Activated CD8-positive, alpha-beta T cell treated with anti-CD3 and anti-CD28 coated beads, Interleukin-2, amount 10 ng/mL, durations not matched to agents 7 days and 5 days (primary cell): ENCODE measurements at places on chromosomes 1 and 21.
A peak's percentile ranks its signal among the peaks of the same experiment; 100 is the strongest.

DNA sequence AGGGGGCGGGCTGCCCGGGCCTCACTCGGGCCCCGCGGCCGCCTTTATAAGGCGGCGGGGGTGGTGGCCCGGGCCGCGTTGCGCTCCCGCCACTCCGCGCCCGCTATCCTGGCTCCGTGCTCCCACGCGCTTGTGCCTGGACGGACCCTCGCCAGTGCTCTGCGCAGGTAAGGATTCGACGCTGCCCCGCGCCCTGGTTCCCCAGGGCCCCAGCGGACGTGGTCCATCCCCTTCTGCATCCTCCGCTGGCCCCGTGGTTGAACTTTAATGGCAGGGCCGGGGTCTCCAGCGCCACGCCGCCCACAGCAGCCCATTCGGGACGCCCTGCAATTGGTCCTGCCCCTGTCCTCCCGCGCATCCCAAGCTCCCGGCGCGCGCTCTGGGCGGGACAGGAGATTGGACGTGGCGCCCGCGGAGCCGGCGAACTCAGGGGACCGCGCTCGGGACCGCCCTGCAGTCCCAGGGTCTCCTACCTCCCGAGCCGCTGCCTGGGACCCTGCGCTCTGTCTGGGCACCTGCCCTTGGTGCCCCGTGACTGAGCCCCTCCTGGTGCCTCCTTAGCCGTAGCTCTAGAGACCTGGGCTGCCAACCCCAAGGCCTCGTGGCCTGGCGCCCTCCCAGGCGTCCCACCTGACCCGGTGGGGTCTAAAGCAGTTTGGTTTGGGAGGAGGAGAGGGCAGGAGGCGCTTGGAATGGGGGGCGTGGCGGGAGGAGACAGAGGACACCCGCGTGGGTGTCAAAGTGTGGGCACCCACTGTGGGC, at the start of gene ALPL:
Gene ALPL, plus strand, starts transcription at position 73 of the 762 bp plus-strand sequence. CDS start 44,659 bp downstream, outside the sequence.
- no peak for DNase-seq

GRCh38 chr1:183191833-183192232, 5.8 kb downstream of the LAMC2 start:
- DNase-seq: no peak

GRCh38 chr1:206734499-206735142, 36.0 kb upstream of the IL19 start:
- DNase-seq: peak; percentile 74

DNA sequence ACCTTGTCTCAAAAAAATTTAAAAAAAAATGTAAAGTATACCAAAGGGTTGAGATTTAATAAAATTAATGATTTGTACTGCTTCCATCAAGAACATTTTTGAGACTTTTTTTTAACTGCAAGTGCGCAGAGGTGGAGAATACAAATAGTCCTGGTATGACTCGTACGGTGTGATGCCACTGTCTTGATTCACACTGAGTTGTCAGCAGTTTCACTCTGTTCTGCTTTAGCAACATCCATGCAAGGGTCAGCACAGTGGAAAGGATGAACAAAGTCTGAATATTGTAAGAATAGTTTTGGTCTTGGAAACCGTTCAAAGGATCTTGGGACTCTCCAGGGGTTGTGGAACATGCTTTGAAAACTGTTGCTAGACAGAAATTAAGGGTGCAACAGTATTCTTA, 40.2 kb downstream of the EXO1 start:
- DNase-seq: no peak

DNA sequence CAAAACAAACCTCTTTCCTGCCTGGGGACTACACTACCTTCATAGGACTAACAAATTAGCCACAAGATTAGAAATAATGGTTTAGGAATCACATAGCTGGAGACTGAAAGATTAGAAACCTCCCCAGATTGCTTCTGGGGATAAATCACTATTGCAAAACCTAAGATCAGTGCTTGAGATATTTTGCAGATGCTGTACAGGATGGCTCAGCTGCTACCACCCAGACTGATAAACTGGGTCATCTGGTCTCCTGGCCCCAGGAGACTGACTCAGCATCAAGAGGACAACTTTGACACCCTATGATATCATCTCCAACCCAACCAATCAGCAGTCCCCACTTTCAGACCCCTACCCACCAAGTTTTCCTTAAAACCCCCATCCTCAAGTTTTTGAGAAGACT, 137.0 kb downstream of the LRRC53 start:
- DNase-seq: no peak

- no peak for DNase-seq
These were observed 25.6 kb upstream of the IL20 start for GRCh38 chr1:206839857-206840256.

DNA sequence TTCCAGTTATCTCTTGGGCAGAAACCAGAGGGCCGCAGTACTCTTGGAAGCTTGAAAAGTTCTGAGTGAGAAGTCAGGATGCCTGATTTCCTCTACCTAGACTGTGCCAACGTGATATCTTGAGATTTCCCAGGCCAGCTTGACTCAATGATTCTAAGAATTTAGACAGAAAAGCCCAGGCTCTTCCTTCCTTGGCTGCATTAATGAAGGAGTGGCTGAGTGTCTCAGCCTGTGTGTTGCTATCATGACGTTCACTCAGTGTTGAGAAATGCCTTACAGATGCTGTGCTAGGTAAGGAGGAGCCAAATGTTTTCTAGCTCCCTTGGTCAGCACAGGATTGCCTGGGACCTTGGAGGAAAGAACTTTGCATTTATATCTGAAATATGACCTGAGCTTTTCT, 454.1 kb upstream of the USP24 start:
- DNase-seq: no peak

- no peak for DNase-seq
These were observed 35.5 kb upstream of the ATP6V1G3 start for GRCh38 chr1:198575798-198576641.

DNA sequence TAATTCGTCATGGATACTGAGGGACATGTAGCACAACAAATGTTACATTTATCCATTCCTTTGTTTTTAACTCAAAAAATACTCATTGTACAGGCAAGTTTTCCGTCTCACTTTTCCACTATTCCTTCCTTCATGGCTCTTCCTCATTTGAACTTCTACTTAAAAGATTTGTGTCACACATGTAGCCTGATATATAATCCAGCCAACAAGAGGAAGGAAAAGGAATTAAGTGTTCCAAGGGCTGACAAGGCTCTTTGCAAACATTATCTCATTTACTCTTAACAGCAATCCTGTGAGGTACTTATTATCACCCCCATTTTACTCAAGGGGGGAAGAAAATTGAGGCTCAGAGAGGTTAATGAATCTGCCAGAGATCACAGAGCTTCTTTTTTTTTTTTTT, 22.9 kb downstream of the CD244 start:
- DNase-seq: no peak

- no peak for DNase-seq
These were observed 4.4 kb upstream of the XPR1 start for GRCh38 chr1:180627411-180627810.

- DNase-seq: peak; percentile 54
These were observed at the start of gene GOLT1A for GRCh38 chr1:204213668-204214662. Gene GOLT1A (minus strand): TSS chr1:204213988. CDS start chr1:204213906, 82 bp downstream.

- DNase-seq: no peak
These were observed 41.9 kb upstream of the ANGPTL7 start for GRCh38 chr1:11147197-11147770.

GRCh38 chr1:38677756-38678155, 181.8 kb downstream of the RRAGC start:
- DNase-seq: no peak

DNA sequence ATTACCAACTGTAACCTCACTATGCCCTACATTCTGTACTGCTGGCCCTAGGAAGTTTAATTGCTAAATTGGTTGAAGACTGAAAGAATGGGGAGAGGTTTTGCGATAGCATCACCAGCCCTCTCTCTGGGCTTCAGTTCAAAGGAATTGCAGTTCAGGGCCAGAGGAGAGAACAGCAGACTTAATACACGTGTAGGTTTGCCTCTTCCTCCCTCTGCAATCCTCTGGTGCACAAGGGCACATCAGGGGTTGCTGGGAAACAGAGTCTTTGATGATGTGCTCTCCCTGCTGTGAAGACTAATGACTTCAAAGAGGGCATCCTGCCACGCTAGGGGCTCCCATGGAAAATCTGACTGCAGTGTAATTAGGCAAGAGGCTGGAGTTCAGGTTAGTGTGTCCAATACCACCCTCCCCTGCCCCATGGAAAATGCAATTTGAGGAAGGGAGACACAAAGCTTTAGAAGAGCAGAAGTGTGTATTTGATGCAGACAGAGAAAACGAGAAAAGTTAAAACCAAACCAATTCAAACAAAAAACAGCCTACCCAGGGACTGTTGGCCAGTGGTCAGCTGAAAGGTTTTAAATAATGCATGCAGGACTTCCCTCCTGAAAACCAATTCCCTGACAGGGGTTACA, 167.9 kb downstream of the ASTN1 start:
- no peak for DNase-seq

GRCh38 chr21:27681841-27682240, 715.0 kb upstream of the ADAMTS5 start:
- no peak for DNase-seq

- no peak for DNase-seq
These were observed 7.9 kb upstream of the EXOSC10 start for GRCh38 chr1:11107599-11107998.

DNA sequence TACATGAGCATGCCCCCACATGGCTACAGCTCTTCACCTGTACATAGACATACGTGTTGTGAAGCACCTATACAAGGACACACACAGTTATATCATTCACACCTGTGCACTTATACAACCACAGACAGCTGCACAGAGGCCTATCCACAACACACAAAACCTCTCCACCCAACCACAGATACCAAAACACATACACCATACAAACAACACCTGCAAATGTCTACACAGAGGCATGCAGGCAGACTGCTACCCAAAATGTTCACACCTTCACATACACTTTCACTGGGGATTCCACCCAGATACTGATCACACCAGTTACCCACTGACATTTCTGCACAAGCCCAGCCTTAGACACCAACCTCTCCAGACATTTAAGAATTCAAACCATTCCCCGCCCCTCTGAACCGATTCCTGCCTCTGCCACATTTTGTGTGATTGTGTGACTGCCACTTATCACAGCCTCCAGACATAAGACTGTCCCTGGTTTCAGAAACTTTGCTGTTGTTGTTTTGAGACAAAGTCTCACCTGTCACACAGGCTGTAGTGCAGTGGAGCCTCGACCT, 2.0 kb downstream of the C1orf232 start:
- no peak for DNase-seq

DNA sequence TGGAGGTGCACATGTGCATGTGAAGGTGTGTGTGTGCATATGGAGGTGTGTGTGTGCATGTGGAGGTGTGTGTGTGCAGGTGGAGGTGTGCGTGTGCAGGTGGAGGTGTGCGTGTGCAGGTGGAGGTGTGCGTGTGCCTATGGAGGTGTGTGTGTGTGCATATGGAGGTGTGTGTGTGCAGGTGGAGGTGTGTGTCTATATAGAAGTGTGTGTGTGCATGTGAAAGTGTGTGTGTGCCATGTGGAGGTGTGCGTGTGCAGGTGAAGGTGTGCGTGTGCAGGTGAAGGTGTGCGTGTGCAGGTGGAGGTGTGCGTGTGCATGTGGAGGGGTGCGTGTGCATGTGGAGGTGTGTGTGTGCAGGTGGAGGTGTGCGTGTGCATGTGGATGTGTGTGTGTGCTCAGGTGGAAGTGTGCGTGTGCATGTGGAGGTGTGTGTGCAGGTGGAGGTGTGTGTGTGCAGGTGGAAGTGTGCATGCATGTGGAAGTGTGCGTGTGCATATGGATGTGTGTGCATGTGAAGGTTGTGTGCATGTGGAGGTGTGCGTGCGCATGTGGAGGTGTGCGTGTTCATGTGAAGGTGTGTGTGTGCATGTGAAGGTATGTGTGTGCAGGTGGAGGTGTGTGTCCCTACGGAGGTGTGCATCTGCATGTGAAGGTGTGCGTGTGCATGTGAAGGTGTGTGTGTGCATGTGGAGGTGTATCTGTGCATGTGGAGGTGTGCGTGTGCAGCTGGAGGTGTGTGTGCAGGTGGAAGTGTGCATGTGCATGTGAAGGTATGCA, 13.5 kb downstream of the C1orf74 start:
- DNase-seq: no peak

DNA sequence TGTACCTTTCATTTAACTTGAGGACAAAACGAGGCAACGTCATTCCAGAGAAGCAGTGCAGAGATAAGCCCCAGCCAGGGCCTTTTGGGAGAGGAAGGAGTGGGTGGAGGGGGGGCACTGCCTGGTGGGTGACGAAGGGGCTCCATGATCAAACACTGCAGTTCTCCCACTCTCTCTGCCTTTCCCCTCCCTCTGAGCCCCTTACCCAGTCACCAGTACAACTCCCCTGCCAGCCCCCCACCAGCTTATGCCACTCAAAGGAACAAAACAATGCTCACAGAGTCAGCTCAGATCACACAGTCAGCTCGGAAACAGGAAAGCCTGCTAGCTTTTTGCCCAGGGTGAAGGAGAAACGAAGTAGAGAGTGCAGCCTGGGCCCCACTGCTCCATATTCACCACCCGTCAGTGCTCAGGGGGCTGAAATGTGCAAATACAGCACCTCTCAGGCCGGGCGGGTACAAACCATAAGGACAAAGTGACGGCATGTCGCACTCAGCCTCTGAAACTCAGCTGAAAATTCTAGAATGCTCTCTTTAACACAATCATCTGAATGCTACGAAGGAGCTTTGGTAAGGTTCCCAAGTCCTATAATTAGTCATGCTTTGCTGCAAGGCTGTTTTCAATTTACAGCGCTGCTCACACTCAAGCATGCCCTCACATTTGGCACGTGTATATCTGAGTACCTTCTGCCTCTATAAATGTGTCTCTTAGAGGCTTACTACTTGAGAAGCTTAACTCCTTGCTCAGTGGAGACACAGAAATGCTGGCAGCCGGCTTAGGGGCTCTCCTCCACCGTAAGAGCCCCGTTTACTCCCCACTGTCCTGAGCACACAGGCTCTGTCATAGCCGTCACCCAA, 65.8 kb upstream of the RAB4A start:
- DNase-seq: no peak

DNA sequence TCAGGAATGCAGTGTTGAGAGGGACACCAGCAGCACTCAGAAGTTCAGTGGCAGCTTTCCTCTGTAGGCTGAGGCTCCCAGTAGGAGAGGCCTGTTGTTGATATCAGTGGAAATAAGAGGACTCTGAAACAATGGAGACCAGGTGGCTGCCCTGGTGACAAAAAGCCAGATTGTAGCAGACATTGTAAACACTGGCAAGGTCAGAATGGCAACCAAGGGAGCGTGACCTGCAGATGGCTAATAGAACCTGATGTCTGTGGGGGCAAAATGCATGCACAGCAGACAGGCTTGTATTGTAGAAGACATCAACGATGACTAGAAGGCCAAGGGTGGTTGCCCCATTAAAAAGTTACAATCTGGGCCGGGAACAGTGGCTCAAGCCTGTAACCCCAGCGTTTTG, 53.1 kb upstream of the GPR37L1 start:
- no peak for DNase-seq

GRCh38 chr1:25082216-25082899, 149.9 kb downstream of the SYF2 start:
- no peak for DNase-seq

DNA sequence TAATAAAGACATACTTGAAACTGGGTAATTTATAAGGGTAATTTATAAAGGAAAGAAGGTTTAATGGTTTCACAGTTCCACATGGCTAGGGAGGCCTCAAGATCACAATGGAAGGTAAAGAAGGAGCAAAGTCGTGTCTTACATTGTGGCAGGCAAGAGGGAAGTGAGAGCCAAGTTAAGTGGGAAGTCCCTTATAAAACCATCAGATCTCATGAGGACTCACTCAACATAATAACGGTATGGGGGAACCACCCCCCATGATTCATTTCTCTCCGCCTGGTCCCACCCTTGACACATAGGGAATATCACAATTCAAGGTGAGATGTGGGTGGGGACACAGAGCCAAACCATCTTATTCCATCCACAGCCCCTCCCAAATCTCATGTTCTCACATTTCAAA, 76.8 kb upstream of the ZNF678 start:
- DNase-seq: no peak

- no peak for DNase-seq
These were observed 14.0 kb upstream of the TBX19 start for GRCh38 chr1:168266644-168267186.

GRCh38 chr21:44866780-44867179, 6.7 kb downstream of the PTTG1IP start:
- DNase-seq: no peak
